IMR-90 (cell line): ENCODE measurements at places on chromosomes 3 and 15. TPM values are rescaled to one million over a fixed set of nuclear protein-coding genes. Genes with fewer than 3 reads are reported as not detected.

Gene DOCK3
- total RNA-seq, result under 0.01 TPM in 2 replicates

Gene SNRPA1
- total RNA-seq, result 37.1 and 47.5 TPM in 2 replicates

Gene WDR76
- 25.8 and 28.9 TPM in 2 replicates for total RNA-seq

Gene CHRNA3
- total RNA-seq, result not detected in 2 replicates

Gene CCR1
- not detected in 2 replicates for total RNA-seq

Gene GHSR
- total RNA-seq, result not detected in 2 replicates

Gene CCR2
- total RNA-seq, result not detected in 2 replicates

Gene ACAN
- total RNA-seq, result 0.54 and 0.56 TPM in 2 replicates

Gene SCAANT1
- total RNA-seq, result not detected in 2 replicates

Gene THRB
- total RNA-seq, result under 0.01 TPM in 1 of 2 replicates, not detected in the other

Gene HMCES
- total RNA-seq, result 25.8 and 26.0 TPM in 2 replicates

Gene SUSD5
- 2.9 and 3.9 TPM in 2 replicates for total RNA-seq

Gene SNX22
- under 0.01 and 0.18 TPM in 2 replicates for total RNA-seq

Gene SCN11A
- under 0.01 TPM in 1 of 2 replicates, not detected in the other for total RNA-seq

Gene SLC7A14
- 6.7 and 6.8 TPM in 2 replicates for total RNA-seq
